ENCODE measurements at places on chromosomes 7 and 10.
A peak's percentile ranks its signal among the peaks of the same experiment; 100 is the strongest.

GRCh38 chr7:1758028-1758858 lies 88.2 kb downstream of the ELFN1 start:
- peak; percentile 13 for DNase-seq

GRCh38 chr10:69007260-69007659 lies 18.7 kb downstream of the KIFBP start:
- no peak for DNase-seq

DNA sequence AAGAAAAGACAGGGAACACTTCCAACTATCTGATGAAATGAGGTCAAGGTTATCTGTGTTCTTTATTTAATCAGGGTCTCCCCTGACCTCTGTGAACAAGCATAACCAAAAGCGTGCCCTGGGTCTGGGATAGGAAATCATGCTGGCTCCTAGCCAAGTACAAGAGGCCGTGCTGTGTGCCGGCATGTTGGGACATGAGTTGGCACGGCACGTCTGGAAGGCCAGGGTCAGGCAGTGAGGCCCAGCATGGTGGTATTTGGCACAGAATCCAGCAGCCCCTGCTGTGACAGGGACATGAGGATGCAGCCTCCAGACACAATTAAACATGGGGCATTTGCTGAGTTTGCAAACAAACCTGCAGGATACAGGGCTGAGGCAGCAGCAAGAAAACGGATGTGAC lies 320.4 kb downstream of the PLXNA4 start:
- DNase-seq, result peak; percentile 86

- no peak for DNase-seq
Measured at GRCh38 chr7:121269798-121270197, 59.0 kb upstream of the WNT16 start.

DNA sequence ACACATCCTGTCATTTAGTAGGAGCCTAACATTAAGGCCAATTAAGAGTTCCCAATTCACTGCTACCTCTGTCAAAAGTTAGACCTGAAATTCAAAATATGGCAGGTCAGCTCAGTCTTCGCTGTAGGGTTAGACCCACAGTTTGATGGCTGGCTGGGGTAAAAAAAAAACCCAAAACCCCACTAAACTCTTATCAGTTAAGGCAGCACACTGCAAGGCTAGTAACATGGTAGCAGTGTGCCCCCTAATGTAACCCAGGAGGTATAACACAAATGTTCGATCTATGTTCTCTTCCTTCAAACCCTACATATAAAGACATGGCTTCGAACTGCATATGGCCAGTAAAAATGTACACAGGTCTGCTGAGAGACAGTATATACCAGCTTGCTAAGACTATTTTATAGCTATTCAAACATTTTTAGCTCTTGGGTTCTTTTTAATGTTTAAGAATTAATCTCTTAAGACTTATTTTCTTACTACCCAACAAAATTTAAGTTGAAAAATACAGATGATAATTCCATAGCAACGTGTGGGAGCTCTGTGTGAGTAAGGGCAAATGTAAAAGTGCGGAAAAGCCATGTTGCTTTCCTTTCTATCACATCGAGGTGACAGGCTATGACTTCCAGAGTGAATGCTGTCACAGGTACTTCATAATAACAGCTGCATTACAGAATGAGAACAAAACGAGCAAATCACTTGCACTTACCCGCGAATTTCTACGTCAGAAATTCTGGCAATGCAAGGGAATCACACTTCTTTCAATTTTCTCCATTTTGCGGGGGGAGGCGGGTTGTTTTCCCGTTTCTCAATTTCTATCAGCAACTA lies 168.4 kb upstream of the IMMP2L start:
- DNase-seq, result peak; percentile 51

GRCh38 chr10:103759100-103759781 lies 96.1 kb downstream of the SH3PXD2A start:
- DNase-seq, result no peak

DNA sequence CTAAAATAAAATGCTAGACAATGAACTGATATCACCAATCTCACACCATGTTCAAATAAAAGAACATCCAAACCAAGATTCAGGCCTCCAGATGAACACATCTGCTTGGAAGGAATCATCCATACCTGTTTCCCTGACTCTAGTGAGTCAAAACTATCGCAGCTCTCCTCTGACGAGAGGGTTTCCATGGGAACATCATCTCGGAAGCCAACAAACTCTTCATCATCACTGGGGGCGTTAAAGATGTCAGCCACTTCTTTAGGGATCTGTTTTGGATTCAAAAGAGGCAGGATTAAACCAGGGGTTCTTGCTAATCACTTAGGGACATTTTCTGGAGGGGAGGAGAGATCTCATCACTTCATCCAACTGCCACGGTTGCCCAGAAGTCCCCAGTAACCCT lies 29.1 kb downstream of the CDCA7L start:
- no peak for DNase-seq

DNA sequence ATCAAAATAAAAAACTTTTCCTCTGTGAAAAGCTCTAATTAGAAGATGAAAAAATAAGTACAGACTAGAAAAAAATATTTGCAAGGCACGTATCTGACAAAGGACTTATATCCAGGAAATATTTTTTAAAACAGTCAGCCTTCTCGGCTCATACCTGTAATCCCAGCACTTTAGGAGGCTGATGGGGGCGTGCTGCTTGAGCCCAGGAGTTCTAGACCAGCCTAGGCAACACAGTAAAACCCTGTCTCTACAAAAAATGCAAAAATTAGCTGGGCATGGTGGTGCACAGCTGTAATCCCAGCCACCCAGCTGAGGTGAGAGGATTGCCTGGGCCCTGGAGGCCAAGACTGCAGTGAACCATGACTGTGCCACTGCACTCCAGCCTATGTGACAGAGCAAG lies 542.8 kb downstream of the PARD3 start:
- no peak for DNase-seq

DNA sequence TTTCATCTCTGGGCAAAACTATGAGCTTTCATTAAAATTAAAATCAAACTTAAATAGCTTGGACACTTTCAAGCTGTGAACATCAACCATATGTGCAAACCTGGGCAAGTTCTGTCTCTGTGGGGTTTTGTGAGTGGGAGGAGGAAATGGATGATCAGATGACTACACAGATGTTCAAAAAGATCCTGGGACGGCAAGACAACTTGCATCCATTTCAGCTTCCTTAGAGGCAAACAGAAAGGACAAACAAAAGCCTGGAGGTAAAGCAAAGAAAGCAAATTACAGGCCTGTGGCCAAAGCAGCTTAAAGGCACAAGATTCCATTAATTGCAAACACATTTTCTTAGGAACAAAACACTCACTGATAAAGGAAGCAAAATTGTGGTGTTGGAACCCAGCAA lies 222.2 kb downstream of the NEBL start:
- no peak for DNase-seq

- no peak for DNase-seq
Measured at GRCh38 chr7:27239387-27240014, 3.1 kb upstream of the EVX1 start.

DNA sequence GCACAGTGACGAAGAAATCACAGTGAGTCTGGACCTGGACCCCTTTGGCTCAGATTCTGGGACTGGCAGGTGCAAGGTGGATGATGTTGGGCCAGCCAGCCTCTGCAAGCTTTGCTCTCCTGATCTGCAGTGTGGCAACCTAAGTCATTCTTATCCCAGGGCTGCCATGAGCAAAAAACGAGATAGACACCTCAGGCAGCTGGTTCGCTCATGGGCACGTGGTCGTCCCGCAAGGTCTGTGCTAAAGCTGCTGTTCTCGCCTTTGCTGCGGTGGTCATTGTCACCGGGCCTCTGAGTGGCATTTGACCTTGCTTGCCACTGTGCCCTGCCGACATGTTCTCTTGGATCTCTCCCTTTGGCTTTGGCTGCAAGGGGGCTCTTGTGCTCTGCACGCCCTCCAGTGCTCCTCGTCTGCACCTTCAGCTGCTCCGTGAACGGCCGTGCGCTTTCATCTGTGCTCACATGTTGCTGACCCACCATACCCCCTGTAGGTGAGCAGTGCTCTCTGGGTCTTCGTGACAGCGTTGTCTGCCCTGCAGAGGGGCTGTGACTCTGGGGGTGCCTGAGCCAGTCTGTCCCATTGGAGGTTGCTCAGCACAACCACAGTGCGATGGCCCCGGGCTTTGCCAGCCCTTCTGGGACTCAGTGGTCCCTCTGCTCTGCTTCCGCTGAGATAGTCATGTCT lies 317.0 kb downstream of the GLRX3 start:
- no peak for DNase-seq

GRCh38 chr7:148701414-148701813 lies 2.7 kb downstream of the CUL1 start:
- no peak for DNase-seq

DNA sequence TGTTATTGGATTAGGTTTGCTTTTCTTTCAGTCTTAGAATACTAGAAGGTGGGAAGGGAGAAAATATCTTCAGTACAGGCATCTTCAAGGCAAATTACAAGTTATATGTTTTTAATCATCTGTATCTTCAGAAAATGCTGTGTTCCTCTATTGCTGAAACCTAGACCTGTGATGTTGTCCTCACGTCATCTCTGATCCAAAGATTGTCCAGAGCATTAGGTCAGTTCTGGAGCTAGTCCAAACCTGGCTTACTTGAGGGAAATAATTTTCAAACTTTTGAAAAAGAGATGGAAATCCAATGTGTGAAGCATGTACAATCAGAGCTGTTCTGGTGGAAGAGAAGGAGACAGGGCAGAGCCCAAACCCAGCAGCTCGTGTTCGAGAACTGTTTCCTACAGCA lies 217.3 kb downstream of the ZEB1 start:
- no peak for DNase-seq

GRCh38 chr7:20917603-20918002 lies 130.9 kb upstream of the SP8 start:
- no peak for DNase-seq

GRCh38 chr7:24978843-24979469 lies 1.0 kb downstream of the OSBPL3 start:
- DNase-seq, result no peak

All from NCI-H1105 treated with DMSO at 0.1 percent for 48 hours (cell line).